ENCODE measurements at places on chromosomes 1 and 21. TPM values are rescaled to one million over a fixed set of nuclear protein-coding genes. Genes with fewer than 3 reads are reported as not detected.

PDE9A gene
- polyA plus RNA-seq, result 1.7 TPM

FCRL3 gene
- polyA plus RNA-seq, result 86.8 TPM

DNA sequence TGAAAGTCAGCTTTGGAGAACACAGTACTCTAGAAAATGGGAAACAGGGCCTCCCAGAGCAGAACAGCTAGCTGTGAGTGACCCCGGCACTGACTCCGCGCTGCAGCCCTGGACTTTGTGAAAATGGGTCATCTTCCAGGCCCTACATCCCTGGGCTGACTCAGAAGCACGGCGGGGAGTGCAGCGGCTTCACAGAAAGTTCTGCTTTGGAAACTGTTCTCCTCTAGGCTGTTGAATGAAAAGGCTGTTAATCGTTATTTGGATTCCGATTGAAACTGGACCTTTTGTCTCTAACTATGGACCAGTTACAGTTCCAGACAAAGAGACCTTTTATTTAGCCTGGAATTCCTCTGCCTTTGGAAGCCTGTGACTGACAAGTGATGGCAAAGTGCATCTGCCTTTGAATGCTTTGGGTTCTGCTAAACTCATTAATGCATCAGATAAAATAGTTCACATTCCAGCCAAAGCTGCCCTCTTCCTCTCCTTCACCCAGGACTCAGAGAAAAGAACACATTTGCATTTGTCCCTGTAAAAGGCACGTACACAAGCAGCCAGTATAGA is 144.9 kb upstream of the HOOK1 start:
- no peaks in the 10 kb centered on the region for H3K27me3 ChIP-seq
- H3K4me1 ChIP-seq, result no peaks in the 10 kb centered on the region
- H3K4me3 ChIP-seq, result no peak overlapping the region
- no peak overlapping the region for H3K27ac ChIP-seq
- no peaks in the 10 kb centered on the region for H3K36me3 ChIP-seq

TACSTD2 gene
- polyA plus RNA-seq, result not detected

DNA sequence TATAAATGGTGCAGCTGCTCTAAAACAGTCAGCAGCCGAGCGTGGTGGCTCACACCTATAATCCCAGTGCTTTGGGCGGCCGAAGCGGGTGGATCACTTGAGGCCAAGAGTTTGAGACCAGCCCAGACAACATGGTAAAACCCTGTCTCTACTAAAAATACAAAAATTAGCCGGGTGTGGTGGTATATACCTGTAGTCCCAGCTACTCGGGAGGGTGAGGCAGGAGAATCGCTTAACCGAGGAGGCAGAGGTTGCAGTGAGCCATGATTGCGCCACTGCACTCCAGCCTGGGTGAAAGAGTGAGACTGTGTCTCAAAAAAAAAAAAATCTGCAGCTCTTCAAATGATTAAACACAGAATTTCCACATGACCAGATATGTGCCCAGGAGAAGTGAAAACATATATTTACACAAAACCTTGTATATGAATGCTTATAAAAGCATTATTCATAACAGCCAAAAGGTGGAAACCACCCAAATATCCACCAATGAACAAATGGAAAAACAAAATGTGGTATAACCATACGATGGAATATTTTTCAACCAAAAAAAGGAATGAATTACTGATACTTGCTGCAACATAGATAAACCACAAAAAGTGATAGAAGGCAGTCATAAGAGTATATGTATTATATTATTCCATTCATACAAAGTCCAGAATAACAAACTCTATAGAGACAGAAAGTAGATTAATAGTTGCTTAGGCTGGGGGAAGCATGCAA is 14.1 kb downstream of the EPS15 start:
- H3K36me3 ChIP-seq, result no peaks in the 10 kb centered on the region
- no peak for DNase-seq
- H3K4me1 ChIP-seq, result peaks cover 18% of the 10 kb centered on the region

CYP2J2 gene
- polyA plus RNA-seq, result 1.6 TPM

- no peak overlapping the region for H3K27ac ChIP-seq
- H3K4me1 ChIP-seq, result peaks cover 22% of the 10 kb centered on the region
- no peaks in the 10 kb centered on the region for H3K36me3 ChIP-seq
- no peak overlapping the region for H3K4me3 ChIP-seq
- H3K27me3 ChIP-seq, result no peaks in the 10 kb centered on the region
These were observed 25.5 kb upstream of the TNFRSF1B start for GRCh38 chr1:12141163-12141850.
